ENCODE measurements at places on chromosomes 13 and 19.

DNA sequence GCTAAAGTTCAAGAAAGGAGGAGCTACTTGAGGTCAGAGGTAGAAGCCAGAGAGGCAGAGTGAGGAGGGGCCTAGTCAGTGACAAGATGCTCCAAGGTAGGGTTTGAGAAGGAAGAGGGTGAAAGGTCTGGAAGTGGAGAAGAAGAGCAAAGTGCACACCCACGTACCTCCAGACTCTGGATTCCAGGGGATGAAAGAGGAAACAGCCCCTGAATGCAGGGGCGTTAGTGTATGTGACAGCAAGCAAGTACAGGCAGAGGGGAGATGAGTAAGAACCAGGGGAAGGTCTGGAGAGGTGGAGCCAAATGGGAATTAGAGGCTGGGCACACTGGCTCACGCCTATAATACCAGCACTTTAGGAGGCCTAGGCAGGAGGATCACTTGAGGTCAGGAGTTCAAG lies 8.7 kb downstream of the RPS28 start:
- DNase-seq: no peak

DNA sequence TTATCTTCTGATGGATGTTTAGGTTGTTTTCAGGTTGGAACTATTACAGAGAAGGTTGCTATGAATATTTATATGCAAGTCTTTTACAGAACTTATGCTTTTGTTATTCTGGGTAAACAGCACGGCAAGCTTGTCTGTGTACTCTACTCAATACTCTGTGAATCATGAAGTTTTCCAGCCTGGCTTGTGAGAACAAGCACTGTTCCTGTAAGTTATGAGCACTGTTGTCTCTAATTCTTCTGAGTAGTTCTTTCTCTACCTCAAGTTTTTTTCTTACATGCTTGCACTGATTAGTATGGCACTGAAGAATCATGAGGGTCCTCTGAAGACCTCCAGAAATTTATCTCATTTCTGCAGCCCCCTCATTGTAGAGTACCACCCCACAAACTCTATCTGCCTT lies 496.9 kb downstream of the KCTD12 start:
- DNase-seq: no peak

DNA sequence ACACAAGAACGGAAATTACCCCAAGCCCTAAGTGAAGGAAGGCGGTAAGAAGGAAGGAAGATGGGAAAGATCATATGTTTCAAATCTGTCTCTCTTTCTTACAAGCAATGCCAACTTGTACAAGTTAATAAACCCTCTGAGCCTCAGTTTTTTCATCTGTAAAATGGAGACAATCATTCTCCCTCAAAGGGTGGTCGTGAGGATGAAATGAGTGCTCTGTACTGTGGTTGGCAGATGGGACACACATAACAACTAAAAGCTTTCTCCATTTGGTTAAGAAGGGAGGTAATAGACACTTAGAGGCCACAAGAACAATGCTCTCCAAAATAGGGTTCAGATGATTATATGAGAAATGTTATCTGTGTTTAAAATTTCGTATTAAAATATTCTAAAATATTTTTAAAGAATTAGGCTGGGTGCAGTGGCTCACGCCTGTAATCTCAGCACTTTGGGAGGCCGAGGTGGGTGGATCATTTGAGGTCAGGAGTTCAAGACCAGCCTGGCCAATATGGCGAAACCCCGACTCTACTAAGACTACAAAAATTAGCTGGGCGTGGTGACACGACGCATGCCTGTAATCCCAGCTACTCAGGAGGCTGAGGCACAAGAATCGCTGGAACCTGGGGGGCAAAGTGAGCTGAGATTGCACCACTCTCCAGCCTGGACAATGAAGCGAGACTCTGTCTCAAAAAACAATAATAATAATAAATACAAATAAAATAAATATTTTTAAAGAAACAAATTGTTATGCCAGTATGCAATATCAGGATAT lies 89.7 kb downstream of the STARD13 start:
- DNase-seq: no peak

GRCh38 chr13:89816404-89816803 lies 1531.1 kb upstream of the MIR17HG start:
- DNase-seq: no peak

GRCh38 chr19:19447536-19448237 lies 42.2 kb downstream of the GATAD2A start:
- DNase-seq: no peak

DNA sequence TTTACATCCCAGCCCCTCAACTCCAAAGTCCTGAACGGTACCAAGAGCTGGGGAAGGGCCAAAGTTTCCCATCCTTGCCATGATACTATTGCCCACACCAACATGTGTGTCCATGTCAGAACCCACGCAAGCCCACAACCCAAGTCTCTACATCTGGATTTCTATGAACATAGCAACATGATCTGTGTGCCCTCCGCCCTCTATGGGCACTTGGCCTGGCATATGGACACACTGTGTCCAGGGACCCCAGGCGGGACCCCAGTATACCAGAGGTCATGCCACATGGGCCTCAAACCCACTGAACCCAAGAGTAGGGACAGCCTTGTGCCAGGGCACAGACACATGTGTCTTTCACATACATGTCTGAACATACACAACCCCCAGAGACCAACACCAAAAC lies 2.0 kb downstream of the LRFN1 start:
- no peak for DNase-seq

DNA sequence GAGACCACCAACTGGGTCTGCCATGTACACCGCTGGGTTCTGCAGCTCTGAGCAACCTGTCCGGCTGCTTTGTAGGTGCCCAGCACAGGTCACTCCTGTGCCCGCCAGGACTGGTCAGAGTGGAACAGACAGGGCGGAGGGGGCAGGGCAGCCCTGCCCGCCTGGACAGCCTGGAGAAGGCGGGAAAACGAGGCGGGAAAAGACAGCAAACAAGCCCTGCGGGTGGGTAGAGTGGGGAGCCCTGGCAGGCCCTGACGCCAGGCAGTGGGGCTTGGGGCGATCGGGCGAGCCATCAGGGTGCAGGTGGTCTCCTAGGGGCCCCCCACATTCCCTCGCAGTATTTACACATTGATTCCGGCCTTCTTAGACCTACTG lies 533 bp upstream of the UHRF1 start:
- no peak for DNase-seq

GRCh38 chr13:98798849-98799645 lies 46.6 kb upstream of the SLC15A1 start:
- no peak for DNase-seq

GRCh38 chr13:105030851-105031250 lies 1504.6 kb downstream of the EFNB2 start:
- no peak for DNase-seq

- DNase-seq: no peak
Measured at GRCh38 chr13:74574964-74575728, 440.9 kb upstream of the KLF12 start.

- DNase-seq: no peak
Measured at GRCh38 chr19:8821748-8822241, 10.3 kb downstream of the ZNF558 start.

- peak; percentile 60 for DNase-seq
Measured at GRCh38 chr19:14031719-14032480, at the start of gene IL27RA. Gene IL27RA, plus strand, starts transcription at chr19:14031762. Its CDS starts 111 bp downstream, at chr19:14031873.
